Activated naive CD8-positive, alpha-beta T cell treated with anti-CD3 and anti-CD28 coated beads for 36 hours (primary cell): ENCODE measurements at places on chromosomes 2 and 18.
A peak's percentile ranks its signal among the peaks of the same experiment; 100 is the strongest.

GRCh38 chr2:3268705-3269029 is 109.0 kb downstream of the EIPR1 start:
- no peak for DNase-seq
- no peaks in the 10 kb centered on the region for H3K4me1 ChIP-seq
- peaks cover 24% of the 10 kb centered on the region for H3K36me3 ChIP-seq
- no peak overlapping the region for H3K27ac ChIP-seq
- H3K4me3 ChIP-seq = no peak overlapping the region
- H3K27me3 ChIP-seq = no peaks in the 10 kb centered on the region

- H3K36me3 ChIP-seq = peaks cover 2% of the 10 kb centered on the region
- H3K27me3 ChIP-seq = no peaks in the 10 kb centered on the region
- H3K4me1 ChIP-seq = peaks cover 2% of the 10 kb centered on the region
- H3K4me3 ChIP-seq = no peak overlapping the region
- DNase-seq = peak; percentile 8
Measured at GRCh38 chr2:162297925-162298552, 20.4 kb downstream of the IFIH1 start.

DNA sequence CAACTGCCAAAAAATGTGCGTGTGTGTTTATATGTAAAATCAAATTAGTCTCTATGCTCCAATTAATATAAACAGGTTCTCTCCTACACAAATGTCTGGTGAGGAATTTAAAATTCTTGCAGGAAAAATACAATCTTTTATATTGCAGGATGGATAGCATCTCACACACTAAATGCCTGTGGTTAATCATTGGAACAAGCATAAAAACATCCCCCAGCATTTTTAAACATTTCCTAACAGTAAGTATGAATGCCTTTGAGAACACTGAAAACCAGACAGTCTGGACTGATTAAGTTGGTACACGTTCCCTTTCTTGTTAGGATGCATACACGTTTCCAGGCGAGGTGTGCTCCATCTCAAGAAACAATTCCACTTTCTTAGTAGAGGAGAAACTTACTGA is 29.9 kb upstream of the PDE1A start:
- H3K36me3 ChIP-seq = no peaks in the 10 kb centered on the region
- no peaks in the 10 kb centered on the region for H3K4me1 ChIP-seq
- no peak for DNase-seq
- H3K27ac ChIP-seq = no peak overlapping the region
- H3K27me3 ChIP-seq = no peaks in the 10 kb centered on the region
- no peak overlapping the region for H3K4me3 ChIP-seq

DNA sequence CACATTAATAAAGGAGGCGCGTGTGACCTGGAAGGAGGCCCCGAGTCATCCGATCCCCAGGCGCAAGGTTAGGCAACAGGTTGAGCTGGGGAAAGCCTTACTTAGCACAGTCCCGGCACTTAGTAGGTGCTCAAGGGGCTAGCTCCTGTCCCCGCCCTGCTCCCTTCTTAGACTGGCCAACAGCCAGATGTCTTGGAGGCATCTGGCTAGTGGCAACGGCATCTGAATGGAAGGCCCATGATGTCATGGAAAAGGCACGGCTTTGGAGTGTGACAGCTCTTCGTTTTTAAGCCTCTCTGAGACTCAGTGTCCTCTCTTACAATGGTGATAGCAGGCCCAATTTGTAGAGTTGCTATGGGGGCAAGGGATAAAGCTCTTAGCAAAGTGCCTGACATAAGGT is 258.3 kb downstream of the CYRIA start:
- H3K4me3 ChIP-seq = no peak overlapping the region
- DNase-seq = no peak
- no peaks in the 10 kb centered on the region for H3K36me3 ChIP-seq
- no peak overlapping the region for H3K27ac ChIP-seq
- H3K4me1 ChIP-seq = no peaks in the 10 kb centered on the region

DNA sequence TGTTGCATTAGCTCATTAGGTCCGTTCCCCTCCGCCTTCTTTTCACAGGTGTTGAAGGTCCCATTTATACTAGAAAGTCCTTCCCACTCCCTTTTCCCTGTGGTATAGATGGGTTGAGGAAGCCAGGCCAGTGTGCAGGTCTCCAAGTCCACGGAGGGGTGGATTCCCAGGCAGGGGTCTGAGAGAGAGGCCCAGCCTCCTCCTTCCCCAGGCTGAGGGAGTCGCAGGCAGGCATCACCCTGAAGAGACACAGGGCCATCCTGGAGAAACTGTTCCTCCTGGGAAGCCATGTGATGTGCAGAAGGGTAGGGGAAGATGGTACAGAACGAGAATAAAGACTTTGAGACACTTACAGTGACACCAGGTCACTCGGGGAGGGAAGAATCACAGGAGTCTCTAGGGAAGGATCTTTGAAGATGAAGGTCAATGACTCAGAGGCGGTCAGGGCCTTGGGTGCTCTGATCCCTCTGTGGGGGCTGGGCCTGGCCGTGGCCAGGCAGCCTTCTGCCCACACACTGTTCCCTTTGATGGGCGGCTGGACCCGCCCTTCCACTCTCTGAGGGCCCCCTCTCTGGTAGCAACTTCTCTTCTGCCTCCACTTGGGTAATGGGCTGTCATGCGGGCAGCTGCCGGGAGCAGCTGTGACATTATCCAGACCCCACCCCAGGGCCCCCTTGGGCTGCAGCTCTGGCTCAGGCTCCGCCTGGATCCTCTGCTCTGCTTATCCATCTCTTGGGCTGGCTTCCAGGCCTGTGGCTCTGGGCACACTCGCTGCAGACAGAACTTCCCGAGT is 45.1 kb downstream of the RHOB start:
- H3K27ac ChIP-seq = no peak overlapping the region
- H3K4me1 ChIP-seq = peaks cover 3% of the 10 kb centered on the region
- H3K27me3 ChIP-seq = no peaks in the 10 kb centered on the region
- no peak for DNase-seq
- no peaks in the 10 kb centered on the region for H3K36me3 ChIP-seq
- no peak overlapping the region for H3K4me3 ChIP-seq
